ENCODE measurements at places on chromosomes 3 and 15.

- DNase-seq, result no peak
These were observed 587 bp downstream of the PIGX start for GRCh38 chr3:196712514-196713413.

- no peak for DNase-seq
These were observed 15.4 kb downstream of the PTX3 start for GRCh38 chr3:157452097-157452496.

- DNase-seq, result peak; percentile 4
These were observed 14.7 kb upstream of the KLF13 start for GRCh38 chr15:31311735-31312619.

GRCh38 chr15:89845305-89845893, 30.7 kb upstream of the ANPEP start:
- no peak for DNase-seq

DNA sequence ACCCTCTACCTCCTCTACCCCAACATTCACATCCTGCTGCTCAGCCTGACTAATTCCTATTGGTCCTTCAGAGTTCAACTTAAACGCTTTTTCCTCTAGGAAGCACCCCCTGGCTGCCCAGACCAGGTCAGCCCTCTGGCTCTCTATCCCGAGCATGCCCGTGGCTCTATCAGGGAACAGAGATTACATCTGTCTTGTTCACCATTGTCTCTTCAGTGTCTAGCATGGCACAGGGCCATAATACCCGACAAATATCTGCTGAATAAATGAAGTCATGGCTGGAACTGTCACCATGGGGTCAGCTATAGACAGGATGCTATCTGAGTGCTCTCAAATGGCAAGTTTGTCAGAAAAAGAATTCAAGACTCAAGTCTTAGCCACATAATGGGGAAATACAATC, 296.9 kb upstream of the CHRNA7 start:
- no peak for DNase-seq

DNA sequence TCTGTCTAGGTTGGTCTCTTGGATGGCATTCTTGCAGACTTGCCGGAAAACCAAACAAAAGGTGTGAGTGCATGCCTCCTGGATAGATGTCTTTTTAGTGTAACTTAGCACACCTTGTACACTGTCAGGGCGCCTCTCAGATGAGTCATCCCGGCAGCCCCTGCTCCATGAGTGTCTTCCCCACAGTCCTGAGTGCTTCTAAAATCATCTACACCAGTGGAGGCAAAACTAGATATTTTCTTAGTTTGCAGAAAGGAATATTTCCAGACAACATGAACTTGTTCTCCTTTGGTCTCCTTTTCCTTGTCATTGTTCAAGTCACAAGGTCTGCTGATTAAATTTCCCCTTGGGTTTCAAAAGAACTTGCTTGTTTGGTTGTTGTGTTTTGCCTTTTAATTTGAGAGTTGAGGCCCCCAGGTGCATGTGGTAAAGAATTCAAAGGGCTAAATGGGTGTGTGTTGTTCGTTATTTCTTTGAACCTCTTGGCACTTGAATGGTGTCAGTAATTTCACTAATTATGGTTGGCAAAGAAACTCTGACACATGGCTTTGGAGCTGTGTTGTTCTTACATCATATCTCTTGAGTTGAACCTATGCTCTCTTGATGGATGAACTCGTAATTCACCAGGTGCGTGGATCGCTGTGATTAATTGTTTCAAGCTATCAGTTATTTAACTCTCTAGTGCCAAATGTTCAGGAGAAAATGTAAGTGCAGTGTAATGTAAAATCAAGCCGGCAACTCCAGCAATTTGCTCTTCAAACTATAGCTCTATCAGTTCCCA, 98.2 kb downstream of the IGF1R start:
- DNase-seq, result no peak

GRCh38 chr3:133474251-133474801, 74.5 kb downstream of the BFSP2 start:
- DNase-seq, result no peak

GRCh38 chr3:64561325-64561843, 126.4 kb downstream of the ADAMTS9 start:
- no peak for DNase-seq

- no peak for DNase-seq
These were observed 54.3 kb upstream of the NEK10 start for GRCh38 chr3:27423463-27423862.

- DNase-seq, result no peak
These were observed 211.5 kb upstream of the P2RY1 start for GRCh38 chr3:152623286-152623911.

DNA sequence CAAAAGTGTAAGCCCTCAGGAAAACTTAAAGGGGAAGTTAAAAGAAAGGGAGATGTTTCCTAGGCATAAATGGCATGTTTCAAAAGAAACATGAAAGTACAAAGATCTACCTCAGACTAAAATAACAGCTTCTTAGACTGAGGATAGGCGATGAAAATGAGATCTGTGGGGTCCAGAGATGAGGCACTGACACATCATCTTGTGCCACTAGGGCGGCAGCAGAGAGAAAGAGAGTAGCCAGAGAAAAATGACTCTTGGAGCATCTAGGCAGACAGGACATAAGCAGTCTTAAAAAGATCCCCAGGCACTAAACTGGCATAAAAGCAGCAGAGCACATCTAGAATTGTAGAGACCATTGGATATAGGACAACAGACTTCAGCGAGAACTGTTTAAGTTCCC, 42.5 kb upstream of the RFX7 start:
- no peak for DNase-seq

DNA sequence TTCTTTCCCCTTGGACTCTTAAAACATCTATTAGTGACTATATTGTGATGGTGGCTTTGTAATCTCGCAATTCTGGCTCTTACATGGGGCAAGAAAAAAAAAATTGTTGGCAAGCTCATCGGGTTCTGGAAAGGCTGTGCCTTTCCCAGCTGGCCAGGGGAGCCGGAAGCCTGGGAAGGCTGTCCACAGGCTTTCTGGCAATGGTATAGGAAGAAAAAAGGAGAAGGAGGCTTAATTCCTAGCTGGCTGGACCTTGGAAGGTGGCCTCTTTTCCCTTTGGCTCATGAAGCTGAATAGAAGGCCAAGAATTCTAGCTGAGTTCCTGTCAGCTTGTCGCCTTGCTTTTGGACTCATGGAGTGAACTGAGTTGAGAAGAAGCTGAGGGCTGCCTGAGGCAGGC, 243.5 kb upstream of the SEMA6D start:
- DNase-seq, result no peak

DNA sequence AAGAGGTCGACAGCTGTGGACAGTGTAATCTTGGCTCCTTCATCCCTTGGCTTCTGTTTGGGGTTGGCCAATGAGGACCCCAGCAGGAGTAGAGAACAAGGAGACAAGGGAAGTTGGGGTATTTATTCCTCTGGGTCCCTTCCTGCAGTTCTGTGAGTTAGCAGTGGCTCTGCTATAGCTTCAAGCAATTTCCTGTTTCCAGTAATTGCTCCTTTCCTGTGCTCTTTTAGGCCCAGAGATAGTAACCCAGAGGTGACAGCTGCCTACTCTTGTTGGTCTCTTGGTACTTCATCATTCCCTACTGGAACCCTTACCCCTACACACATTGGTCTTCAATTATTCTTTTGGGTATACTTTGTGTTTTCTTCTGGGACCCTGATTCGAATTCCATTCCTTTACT, 92.9 kb downstream of the NR1D2 start:
- DNase-seq, result no peak

- DNase-seq, result no peak
These were observed 9.7 kb upstream of the SLMAP start for GRCh38 chr3:57746156-57747010.

- no peak for DNase-seq
These were observed 1248.4 kb downstream of the NSUN3 start for GRCh38 chr3:95311272-95311671.

DNA sequence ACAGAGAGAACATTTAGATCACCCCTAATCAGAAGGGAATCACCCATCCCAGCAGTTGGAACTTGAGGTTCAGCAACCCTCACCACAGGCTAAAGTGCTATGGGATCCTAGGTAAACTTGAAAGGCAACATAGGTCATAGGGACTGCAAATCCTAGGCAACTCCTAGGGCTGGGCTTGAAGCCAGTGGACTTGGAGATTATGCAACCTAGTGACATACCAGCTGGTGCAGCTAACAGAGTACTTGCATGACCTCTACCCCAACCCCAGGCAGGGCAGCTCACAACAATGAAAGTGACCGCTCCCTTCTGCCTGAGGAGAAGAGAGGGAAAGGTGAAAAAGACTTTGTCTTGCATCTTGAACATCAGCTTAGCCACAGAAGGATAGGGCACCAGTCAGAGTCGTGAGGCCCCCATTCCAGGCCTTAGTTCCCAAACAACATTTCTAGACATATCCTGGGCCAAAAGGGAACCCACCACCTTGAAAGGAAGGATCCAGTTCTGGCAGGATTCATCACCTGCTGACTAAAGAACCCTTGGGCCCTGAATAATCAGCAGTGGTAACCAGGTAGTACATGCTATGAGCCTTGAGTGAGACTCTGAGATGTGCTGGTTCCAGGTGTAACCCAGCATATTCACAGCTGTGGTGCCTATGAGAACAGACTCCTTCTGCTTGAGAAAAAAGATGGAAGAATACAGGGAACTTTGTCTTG, 37.6 kb upstream of the FBN1 start:
- DNase-seq, result no peak

DNA sequence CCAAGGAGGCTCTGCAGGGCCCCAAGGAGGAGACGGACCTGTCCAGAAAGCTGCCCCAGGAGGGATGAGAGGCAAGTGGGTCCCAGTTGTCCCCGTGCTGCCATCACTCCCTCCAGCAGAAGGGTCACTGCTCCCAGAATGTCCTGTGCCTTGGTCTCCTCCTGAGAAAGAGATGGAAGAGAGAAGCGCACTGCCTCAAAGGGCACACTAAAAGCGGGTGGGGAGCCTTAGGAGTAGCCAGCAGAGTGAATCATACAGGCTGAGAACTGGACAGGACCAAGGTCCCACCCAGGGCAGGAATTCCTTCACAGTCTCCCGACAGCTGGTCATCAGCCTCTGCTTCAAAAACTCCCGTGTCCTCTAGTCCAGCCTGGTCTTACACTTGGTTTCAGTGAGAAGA, 4.6 kb downstream of the THPO start:
- no peak for DNase-seq

DNA sequence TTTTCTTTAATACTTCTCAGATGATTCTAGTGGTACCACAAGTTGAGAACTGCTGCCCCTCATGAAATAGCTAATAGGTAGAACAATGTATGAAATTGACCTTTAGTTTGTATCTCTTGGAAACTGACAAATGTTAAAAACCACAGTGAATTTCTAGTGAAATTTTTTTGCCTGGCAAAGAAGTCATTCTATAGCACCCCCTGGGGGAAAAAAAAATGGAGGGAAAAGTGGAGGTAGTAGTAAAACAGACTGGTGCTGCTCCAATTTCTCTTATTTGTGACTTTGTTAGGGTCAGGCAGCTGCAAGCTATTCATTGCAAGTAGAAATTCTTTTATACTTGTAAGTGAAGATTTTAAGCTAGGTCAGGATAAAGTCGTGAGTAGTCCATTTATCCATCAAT, 605.0 kb downstream of the NLGN1 start:
- DNase-seq, result no peak

DNA sequence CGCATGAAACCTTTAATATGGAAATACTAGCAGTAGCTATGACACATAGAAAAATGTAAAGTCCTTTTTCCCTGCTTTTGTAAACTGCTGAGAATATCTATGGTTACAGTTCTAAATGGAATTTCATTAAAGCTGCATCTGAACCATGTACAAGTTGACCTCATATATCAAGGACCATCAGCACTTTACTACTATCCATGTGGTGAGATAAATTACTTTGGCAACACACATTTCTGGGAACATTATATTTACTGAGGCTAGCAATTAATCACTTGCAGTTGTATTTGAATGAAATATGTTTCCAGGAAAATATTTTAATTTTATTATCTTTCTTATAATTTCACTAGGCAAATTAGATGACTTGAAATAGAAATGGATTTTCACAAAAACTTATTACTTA, 545.5 kb downstream of the NAALADL2 start:
- DNase-seq, result no peak

DNA sequence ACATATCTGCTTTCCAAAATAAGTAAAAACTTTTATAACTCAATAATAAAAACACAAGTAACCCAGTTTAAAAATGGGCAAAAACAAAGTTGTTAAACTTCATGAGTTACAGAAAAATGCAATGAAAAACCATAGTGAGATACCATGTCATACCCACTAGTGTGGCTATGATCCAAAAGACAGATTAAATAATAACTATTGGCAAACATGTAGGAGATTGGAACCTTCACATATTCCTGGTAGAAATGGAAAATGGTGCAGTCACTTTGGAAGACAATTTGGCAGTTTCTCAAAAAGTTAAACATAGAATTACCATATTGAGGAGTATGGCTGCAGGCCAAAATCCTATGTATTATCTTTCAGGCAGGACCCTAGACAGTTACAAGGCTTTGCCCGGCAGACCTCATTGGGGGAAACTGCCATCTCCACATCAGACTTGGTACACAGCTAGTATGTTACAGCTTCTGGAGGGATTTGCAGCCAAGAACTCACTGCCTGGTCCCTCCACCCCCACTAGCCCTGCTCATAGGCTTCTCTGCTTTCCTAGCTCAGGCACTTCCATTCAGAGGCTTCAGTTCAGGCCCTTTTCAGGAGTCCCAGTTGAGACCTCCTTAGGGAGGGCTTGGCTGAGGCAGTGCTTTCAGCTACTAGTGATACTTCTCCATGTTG, 147.8 kb downstream of the NEK10 start:
- DNase-seq, result no peak

Measured in stimulated activated naive CD8-positive, alpha-beta T cell treated with anti-CD3 and anti-CD28 coated beads, Interleukin-15, amount 100 ng/mL, for 72 hours (primary cell).